Dermis blood vessel endothelial cell (primary cell): ENCODE measurements at places on chromosomes 16 and 17.

DNA sequence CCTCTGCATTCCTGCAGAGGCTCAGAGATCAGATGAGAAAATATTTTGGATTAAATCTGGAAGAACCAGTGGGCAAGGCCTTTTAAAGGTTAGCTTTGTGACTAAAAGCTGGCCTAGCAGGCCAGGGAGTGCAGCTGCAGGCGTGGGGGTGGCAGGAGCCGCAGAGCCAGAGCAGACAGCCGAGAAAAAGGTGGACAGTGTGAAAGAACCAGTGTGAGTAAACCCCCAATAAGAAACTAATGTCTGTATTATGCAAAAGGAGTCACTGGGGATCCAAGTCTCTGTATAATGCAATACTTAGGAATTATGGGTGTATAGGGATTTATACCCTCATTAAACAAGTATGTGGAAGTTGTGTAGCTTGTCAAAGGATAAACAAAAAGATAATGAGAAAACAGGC, 21.4 kb upstream of the SPACA3 start:
- DNase-seq = no peak

DNA sequence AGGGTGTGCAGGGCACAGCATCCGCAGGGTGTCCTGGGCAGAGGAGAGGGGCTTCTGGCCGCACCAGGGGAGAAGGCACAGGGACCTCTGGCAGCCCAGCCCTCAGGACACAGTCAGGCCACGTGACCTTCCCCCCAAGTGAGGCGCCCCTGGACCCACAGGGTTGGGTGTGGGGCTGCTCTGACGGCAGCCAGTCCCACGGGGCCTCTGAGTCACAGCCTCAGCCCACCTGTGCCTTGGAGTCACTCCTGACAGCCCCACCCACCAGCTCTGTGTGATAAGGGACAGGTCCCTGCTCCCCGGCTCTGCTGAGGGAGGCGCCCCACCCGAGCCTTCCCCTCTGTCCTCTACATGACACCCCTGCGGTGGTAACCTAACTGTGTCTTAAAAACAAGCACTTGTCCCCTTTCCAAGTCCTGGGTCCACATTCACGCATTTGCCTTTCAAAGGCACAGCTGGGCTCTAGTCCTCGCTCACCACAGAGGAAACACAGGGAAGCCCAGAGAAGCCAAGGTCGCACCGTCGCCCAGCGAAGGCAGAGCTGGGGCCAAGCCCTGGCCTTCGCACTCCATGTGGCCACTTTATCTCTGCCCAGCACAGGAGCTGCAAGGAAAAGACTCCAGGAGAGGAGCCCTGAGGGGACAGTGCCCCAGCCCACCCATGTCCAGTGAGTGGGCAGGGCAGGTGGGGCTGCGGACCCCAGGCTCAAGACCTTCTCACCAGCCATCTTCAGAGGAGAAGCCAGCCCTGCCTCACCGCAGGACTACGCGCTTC, 5.1 kb upstream of the NPTX1 start:
- DNase-seq = no peak

DNA sequence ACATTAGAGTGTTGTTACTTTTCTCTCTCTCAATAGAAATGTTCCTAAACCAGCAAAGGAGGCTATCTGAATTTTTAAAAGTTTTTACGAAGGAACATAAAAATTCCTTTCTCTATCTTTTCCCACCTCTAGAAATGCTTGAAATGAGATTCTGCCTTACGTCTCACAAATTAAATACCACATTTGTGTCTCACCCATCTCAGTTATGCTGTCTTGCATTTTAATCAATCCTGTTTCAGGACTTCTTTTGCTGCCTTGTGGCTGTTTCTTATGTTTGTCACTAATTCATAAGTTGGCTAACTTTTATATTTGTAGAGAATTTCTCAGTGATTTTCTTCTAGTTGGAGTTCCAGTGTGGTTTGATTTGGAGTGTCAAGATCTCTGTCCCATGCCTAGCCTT, 3.5 kb downstream of the OMG start:
- no peak for DNase-seq

GRCh38 chr17:68955181-68955841, at the start of gene ABCA8:
TSS of gene ABCA8 (minus strand) at chr17:68955392. CDS start at chr17:68942034, 13,358 bp downstream.
- no peak for DNase-seq

DNA sequence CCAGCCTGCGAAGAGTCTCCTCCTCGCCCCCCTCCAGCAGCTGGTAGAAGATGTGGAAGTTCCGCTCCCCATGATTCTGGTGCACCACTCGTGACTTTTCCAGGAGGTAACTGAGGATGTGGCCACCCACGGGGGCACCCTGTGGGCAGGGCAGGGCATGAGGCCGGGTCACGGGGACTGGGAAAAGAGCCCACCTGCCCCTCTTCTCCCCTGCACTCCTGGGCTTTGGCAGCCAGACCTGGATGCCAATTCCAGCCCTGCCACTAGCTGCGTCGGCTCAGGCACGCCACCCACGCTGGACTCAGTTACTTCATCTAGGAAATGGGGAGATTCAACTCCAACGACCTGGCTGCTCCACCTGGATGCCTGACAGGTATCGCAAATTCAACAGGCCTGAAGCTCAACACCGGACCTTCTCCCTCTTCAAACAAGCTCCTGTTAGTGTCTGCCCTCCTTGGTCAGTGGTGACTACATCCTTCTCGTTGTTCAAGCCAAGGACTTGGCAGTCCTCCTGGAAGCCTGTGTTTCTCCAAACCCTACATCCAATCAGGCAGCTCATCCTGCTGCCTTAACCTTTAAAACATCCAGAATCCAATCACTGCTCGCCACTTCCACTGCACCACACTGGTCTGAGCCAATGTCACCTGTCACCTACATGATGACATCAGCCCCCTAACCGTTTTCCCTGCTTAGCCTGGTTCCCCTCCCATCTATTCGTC, 11.6 kb downstream of the MYO1C start:
- DNase-seq = no peak

DNA sequence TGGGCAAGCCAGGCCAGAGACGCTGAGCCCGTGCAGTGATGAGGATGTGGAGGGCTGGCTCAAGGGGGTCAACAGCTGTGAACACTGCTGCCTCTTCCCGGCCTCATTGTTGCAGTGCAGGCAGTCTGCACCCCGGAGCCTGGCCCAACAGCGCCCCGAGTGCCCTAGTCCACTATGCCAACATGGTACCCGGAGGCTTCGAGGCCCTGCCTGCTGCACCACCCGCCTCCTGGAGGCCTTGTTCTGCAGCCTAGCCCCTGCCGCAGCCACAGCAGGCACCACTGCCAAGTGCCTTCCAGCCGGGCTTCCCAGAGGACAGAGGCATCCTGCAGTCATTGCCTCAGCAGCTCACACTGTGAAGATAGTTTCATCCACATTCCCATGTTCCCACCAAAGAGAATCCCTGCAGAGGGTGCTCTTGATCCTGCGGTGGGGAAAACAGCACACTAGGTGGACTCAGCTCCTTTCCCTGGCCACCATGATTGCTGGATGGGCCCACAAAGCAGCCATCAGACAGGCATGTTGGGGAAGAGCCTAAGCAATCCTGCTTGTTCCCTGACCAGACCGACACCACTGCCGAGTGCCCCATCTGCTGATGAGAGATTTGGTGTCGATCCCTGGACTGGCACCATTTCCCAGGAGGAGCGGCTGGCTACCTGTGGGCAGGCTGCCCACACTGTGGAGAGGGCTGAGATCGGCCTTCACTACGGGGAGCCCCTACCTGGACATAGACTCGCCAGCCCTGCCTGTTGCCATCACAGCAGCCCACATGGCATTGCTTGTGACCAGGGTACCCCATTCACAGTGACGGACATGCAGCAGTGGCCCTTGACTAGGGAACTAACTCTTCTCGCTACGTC, 44.9 kb downstream of the USP22 start:
- no peak for DNase-seq
